ENCODE measurements at places on chromosomes 16 and 17. TPM values are rescaled to one million over a fixed set of nuclear protein-coding genes. Genes with fewer than 3 reads are reported as not detected.

GRCh38 chr16:57422026-57422944, 17.7 kb downstream of the CCL17 start:
- H3K4me3 ChIP-seq = no peak overlapping the region
- H3K4me1 ChIP-seq = peaks cover 25% of the 10 kb centered on the region
- no peaks in the 10 kb centered on the region for H3K36me3 ChIP-seq
- peak overlapping the region; percentile 20 for H3K27ac ChIP-seq

The GSG1L2 gene
- total RNA-seq = not detected

DNA sequence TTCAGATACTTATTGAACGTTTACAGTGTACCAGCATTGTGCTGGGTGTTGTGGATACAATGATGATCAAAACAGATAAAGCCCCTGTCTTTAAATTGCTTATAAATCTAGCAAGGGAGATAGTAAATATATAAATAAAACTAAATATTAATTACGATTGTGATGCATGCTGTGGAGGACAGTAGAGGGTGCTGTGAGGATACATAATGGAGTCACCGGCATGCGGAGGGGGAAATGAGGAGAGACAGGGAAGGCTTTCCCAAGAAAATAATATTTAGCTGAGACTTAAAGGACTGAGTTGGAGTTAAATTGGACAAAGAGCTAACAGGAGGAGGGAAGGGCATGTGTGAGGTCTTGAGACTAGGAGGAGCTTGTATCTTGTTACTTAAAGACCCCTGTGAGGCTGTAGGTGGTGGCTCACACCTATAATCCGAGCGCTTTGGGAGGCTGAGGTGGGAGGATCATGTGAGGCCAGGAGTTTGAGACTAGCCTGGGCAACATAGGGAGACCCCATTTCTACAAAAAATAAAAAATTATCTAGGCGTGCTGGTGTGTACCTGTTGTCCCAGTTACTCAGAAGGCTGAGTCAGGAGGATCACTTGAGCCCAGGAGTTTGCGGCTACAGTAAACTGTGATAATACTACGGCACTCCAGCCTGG, 2.4 kb downstream of the DHRS7B start:
- no peak for DNase-seq
- H3K27me3 ChIP-seq = no peaks in the 10 kb centered on the region
- no peaks in the 10 kb centered on the region for H3K36me3 ChIP-seq
- no peak overlapping the region for H3K27ac ChIP-seq
- H3K4me1 ChIP-seq = no peaks in the 10 kb centered on the region

- peaks cover 8% of the 10 kb centered on the region for H3K36me3 ChIP-seq
- no peaks in the 10 kb centered on the region for H3K27me3 ChIP-seq
- H3K27ac ChIP-seq = peak within 1 kb of the TSS; percentile 78
- peak within 1 kb of the TSS; percentile 53 for H3K4me3 ChIP-seq
- H3K4me1 ChIP-seq = peaks cover 20% of the 10 kb centered on the region
These were observed at the start of gene DHRS11 for GRCh38 chr17:36591434-36592315. Gene DHRS11 (plus strand): TSS chr17:36591879. CDS start chr17:36592010, 131 bp downstream.

The BEAN1 gene
- total RNA-seq = not detected

The ST6GALNAC2 gene
- 8.6 TPM for total RNA-seq

- H3K4me3 ChIP-seq = no peak overlapping the region
- H3K4me1 ChIP-seq = peaks cover 43% of the 10 kb centered on the region
- no peaks in the 10 kb centered on the region for H3K27me3 ChIP-seq
- H3K36me3 ChIP-seq = no peaks in the 10 kb centered on the region
- DNase-seq = peak; percentile 68
These were observed 20.6 kb downstream of the B9D1 start for GRCh38 chr17:19341641-19342610.

The CFAP97D1 gene
- total RNA-seq = not detected

DNA sequence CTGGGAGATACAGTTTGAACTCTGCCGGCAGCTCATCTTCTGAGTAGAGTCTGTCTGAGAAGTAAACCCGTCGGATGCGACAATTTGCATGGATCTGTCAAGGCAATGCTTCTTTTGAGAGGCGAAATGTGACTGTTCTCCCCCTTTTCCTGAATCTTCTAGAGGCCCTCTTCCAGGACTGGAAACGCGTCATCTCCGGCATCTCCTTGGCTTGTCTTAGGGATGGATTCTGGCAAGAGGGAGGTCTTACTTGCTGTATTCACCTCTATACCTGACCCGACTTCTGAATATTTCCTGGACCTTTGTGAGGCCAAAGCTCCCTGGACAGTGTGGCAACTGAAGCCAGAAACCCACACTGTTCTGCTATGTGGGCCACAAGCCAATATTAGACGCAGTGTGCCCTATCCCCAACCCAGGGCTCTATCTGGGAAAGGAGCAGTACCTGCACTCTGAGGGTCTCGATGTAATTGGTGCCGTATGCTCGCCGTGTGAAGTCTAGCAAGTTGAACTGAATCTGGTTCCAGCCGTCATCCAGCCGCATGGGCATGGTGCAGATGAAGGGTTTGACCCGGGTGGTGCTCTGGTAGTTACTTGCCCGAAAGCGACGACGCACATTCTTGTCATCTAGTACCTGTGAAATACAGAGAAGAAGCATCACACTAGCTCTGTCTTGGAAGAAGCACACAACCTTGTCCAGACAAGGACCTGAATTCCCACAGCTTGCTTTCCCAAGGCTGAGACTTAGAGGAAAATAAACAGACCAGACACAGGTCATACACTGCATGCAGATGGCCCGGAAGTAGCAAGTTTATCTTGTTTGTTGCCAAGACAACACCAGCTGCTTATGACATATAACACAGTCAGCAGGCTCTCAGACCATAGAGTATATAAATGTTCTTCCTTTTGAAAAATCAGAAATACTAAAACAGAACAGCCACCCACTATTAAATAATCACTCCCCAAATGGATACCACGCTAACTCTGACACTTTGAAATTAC, 14.1 kb downstream of the CFAP20 start:
- H3K27ac ChIP-seq = no peak overlapping the region
- H3K27me3 ChIP-seq = no peaks in the 10 kb centered on the region
- peaks cover 52% of the 10 kb centered on the region for H3K4me1 ChIP-seq
- H3K4me3 ChIP-seq = no peak overlapping the region
- H3K36me3 ChIP-seq = peaks cover 22% of the 10 kb centered on the region

GRCh38 chr17:65243838-65244625, 106.9 kb downstream of the RGS9 start:
- H3K27ac ChIP-seq = no peak overlapping the region
- no peak overlapping the region for H3K4me3 ChIP-seq
- no peaks in the 10 kb centered on the region for H3K36me3 ChIP-seq
- H3K4me1 ChIP-seq = no peaks in the 10 kb centered on the region
- no peaks in the 10 kb centered on the region for H3K27me3 ChIP-seq

The CDH11 gene
- total RNA-seq = 20.3 TPM

The KRTAP3-2 gene
- total RNA-seq = not detected

DNA sequence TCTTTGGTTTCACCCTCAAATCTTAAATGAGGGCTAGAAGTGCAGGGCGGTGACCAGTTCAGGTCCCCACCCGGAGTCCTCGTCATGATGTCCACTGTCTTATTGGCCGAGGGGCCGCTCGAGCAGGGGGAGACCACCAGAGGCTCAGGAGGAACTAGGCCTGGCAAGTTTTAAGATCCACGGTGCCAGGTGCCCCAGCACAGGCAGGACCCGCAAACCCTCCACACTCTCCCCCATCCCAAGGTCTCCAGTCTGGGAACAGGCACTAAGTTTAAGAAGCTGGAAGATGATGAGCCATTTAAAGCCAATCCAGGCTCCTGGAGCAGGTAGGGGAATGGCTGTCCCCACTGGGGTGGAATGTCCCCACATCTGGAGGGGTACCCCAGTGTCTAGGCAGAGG, 4.1 kb downstream of the DLX3 start:
- no peaks in the 10 kb centered on the region for H3K36me3 ChIP-seq
- H3K4me1 ChIP-seq = peaks cover 35% of the 10 kb centered on the region
- no peak overlapping the region for H3K27ac ChIP-seq
- no peak for DNase-seq
- peaks cover 23% of the 10 kb centered on the region for H3K27me3 ChIP-seq
- no peak overlapping the region for H3K4me3 ChIP-seq

DNA sequence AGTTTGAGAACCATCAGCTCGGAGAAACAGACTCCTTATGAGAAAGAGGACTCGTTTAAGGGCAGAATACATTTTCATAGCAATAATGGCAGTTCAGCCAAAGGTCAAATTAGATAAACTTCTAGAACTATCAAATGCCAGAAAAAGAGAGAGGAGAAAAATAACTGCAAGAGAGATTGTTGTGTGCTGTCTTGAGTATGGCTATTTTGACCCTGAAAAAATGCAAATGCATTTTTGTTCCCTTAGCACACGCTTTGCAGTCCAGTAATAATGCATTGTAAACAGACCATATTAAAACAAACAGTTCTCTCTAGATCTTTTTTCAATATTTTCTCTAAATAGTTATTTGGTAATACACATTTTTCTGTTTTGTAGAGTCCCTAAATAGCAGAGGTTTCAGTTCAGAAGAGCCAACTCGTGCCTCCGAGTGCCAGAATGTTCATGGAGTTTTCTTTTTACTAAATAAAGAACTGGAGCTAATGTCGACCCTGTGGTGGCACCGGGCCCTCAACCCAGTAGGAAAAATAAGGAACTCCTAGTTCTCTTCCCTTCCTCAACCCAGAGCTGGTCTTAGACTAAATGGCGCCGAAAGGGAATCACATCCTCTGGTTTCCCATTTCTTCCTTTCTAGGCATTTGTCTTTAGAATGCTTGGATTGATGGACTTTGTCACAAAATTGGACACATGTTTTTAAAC, 298.0 kb downstream of the MAP2K4 start:
- no peaks in the 10 kb centered on the region for H3K36me3 ChIP-seq
- no peaks in the 10 kb centered on the region for H3K27me3 ChIP-seq
- no peak for DNase-seq
- no peak overlapping the region for H3K4me3 ChIP-seq
- peak overlapping the region; percentile 16 for H3K27ac ChIP-seq

GRCh38 chr17:12666718-12667117, 1.0 kb downstream of the MYOCD start:
- H3K36me3 ChIP-seq = no peaks in the 10 kb centered on the region
- peak overlapping the region; percentile 97 for H3K27ac ChIP-seq
- DNase-seq = no peak
- peaks cover 24% of the 10 kb centered on the region for H3K4me1 ChIP-seq

The FOXF1 gene
- 68.6 TPM for total RNA-seq

The KCNG4 gene
- total RNA-seq = not detected

The PRR14 gene
- total RNA-seq = 20.8 TPM

The CHST5 gene
- not detected for total RNA-seq

GRCh38 chr17:80319999-80320344, 59.3 kb downstream of the RNF213 start:
- no peaks in the 10 kb centered on the region for H3K27me3 ChIP-seq
- no peak for DNase-seq
- peaks cover 83% of the 10 kb centered on the region for H3K36me3 ChIP-seq
- H3K27ac ChIP-seq = no peak overlapping the region
- no peaks in the 10 kb centered on the region for H3K4me1 ChIP-seq
- H3K4me3 ChIP-seq = no peak overlapping the region

The GRAP gene
- total RNA-seq = 2.8 TPM

DNA sequence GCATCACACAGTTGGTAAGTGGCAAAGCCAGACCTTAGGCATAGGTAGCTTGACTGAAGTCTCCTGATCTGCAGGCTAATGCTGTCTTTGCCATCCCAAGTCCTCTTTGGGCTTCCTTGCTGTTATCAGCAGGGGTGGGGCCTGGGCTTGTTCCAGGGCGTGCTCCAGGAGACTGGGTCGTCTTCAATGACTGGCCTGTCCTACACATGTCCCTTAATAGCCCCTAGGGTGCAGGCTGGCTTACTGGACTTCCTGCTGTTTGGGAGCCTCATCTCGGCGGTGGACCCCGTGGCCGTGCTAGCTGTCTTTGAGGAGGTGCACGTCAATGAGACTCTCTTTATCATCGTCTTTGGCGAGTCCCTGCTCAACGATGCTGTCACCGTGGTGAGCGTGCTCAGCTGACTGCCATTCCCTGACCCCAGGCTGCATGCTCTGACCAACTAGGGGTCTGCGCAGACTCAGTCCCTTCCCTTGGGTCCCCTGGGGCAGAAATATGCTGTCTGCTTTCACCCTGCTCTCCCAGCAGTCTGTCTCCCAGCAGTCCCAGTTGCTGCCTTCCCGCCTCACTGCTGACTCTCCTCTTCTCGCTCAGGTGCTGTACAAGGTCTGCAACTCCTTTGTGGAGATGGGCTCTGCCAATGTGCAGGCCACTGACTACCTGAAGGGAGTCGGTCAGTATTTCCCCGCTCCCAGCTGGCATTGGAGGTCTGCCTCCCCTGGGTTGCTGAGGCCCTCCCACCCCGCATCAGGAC, 6.2 kb downstream of the SLC9A5 start:
- H3K27ac ChIP-seq = no peak overlapping the region
- no peaks in the 10 kb centered on the region for H3K36me3 ChIP-seq
- H3K4me1 ChIP-seq = no peaks in the 10 kb centered on the region

- H3K4me3 ChIP-seq = peak within 1 kb of the TSS; percentile 49
- H3K27ac ChIP-seq = peak within 1 kb of the TSS; percentile 93
- DNase-seq = no peak
- no peaks in the 10 kb centered on the region for H3K27me3 ChIP-seq
- peaks cover 26% of the 10 kb centered on the region for H3K4me1 ChIP-seq
These were observed at the start of gene PGP for GRCh38 chr16:2214719-2214968. Gene PGP (minus strand): TSS chr16:2214840. CDS start chr16:2214777, 63 bp downstream.
